A549 treated with GW870086 at 1 μM for 4 hours (cell line): ENCODE measurements at places on chromosomes 7 and 10. TPM values are rescaled to one million over a fixed set of nuclear protein-coding genes. Genes with fewer than 3 reads are reported as not detected.

Gene PCLO
- total RNA-seq, result 0.88 to 1.4 TPM (median 1.1 TPM) in 5 replicates

Gene FOXI2
- not detected in 5 replicates for total RNA-seq

Gene OR2A7
- total RNA-seq, result not detected in 5 replicates

Gene OR2A42
- total RNA-seq, result not detected in 5 replicates

Gene MGAM2
- total RNA-seq, result 0.01 to 0.02 TPM in 2 of 5 replicates, not detected in the others

Gene HMX3
- total RNA-seq, result 0.19 TPM in 1 of 5 replicates, not detected in the others

Gene CALD1
- 82.0 to 138 TPM (median 121 TPM) in 5 replicates for total RNA-seq

Gene MTERF1
- total RNA-seq, result 10.5 to 13.9 TPM (median 12.6 TPM) in 5 replicates

Gene SPDYE6
- not detected in 5 replicates for total RNA-seq

Gene HOXA5
- 3.7 to 5.8 TPM (median 4.7 TPM) in 5 replicates for total RNA-seq

Gene MOGAT3
- not detected in 5 replicates for total RNA-seq

Gene HMX2
- 0.14 to 0.25 TPM in 2 of 5 replicates, not detected in the others for total RNA-seq
